ENCODE measurements at places on chromosomes 5 and 9.

GRCh38 chr5:96868603-96869371 is 7.5 kb upstream of the ERAP2 start:
- no peak for DNase-seq

DNA sequence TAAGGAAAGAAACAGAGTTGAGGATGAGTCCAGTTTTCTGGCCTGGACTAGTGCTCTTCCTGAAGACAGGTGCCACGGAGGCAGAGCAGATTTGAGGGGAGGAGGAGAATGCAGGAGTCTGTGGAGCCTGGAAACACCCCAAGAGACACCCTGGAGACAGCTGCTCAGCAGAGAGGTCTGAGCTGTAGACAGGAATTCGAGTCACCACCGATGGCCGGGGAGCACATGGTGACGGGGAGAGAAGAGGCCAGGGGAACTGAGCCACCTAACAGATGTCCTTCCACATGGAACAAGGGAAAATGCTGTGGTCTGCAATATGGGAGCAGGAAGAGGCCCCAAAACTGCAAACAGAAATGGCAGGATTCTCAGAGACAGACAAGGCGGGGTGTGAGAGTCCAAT is 22.9 kb downstream of the CPLX2 start:
- no peak for DNase-seq

DNA sequence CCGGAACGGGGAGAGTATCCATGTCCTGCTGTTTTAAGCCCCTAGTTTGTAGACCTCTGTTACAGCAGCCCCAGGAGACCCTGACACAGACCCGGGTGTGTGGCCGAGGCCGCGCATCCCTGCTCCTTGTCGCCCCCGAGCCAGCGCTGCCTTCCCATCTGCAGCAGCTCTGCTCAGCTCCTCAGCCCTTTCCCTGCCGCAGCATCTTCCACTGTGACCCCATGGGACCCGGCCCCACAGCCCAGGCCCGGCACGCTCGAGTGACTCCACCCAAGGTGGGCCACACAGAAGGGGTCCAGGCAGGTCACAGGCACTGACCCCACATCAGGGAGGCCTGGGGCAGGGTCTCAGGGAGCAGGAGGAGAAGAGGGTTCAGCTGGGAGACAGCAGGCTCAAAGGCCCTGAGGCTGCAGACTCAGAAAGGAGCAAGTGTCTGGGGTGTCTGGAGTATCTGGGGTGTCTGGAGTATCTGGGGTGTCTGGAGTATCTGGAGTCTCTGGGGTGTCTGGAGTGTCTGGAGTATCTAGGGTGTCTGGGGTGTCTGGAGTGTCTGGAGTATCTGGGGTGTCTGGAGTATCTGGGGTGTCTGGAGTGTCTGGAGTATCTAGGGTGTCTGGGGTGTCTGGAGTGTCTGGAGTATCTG is 31.2 kb downstream of the LHX3 start:
- DNase-seq: no peak

GRCh38 chr5:1080432-1080831 is 31.4 kb downstream of the SLC12A7 start:
- DNase-seq: no peak

- no peak for DNase-seq
Observed at GRCh38 chr9:4375424-4376200, 75.7 kb upstream of the GLIS3 start.

- no peak for DNase-seq
Observed at GRCh38 chr9:123003466-123003865, 30.0 kb upstream of the GPR21 start.

DNA sequence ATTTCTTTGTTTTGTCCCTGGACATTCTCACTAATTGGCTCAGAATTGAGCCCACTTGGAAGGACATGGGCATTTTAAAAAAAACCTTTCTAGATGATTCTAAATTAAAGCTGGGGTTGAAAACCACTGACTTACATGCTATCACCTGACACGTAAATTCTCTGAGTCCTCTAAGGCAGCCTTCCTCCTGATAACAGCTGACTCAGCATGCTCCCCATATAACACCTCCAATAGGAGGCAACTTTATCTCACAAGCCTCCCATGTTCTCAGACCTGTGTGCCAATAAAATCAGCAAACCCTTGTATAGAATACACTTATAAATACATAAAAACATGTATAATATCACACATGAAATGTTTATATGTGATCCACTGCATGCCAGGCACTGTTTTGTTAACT is 49.2 kb upstream of the AGXT2 start:
- no peak for DNase-seq

DNA sequence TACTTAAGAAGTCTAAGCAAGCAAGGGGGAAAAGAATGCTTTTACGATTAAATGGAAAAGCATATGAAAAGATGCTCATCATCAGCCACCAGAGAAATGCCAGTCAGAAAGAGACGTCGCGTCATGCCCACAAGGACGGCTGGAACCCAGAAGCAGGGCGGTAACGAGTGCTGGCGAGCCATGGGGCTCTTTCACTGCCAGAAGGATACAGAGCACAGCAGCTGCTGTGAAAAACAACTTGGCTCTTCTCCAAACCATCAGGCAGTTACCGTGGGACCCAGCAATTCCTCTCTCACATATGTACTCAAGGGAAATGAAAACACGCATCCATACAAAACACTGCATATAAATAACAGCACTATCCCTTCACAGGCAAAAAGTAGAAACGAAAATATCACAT is 95.5 kb downstream of the CAMSAP1 start:
- no peak for DNase-seq

DNA sequence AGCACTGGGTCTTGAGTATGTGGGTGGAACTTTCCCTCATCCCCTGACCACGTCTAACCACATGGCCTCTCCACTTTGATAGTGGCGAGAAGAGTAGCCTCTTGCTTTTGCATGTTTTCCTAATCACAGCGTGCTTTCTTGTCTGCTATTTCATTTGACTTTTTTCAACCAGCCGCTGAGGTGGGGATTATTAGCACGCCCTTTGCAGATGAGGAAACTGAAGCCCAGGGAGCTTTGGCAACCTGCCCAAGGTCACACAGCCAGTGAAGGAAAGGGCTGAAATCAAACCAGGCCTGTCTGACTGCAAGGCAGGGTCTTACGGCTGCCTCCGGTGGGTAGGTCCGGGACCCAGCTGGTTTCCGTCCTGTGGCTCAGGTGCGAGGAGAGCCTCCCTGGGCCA is 106.5 kb upstream of the MSX2 start:
- DNase-seq: no peak

DNA sequence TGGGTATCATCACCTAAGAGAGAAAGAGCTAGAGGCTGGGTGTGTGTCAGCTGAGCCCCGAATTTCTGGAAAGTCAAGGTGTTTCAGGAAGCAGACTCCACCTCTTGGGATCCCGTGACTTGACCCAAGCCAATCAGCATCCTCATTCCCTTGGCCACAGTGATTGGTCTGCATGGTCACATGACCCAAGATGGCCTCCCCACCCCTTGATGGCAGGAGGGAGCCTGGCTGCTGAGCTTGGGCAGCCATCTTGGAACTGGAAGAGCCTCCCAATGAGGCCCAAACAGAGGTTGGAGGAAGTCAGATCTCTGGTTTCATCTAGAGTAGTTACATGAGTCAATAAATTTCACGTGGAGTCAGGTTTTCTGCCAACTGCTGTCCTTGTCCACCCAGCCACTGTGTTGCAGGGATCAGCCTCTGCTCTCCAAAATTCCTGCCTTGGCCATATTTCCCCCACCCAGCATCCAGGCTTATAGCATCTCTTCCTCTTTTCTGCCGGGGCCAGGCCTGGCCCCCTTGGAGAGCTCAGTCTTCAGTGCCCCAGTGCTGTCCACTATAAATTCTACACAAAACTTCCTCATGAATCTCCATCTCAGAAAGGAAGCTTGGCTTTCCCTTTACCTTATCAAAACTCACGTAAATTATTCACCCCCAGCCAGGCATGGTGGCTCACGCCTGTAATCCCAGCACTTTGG is 17.2 kb upstream of the SUSD3 start:
- DNase-seq: peak; percentile 63

DNA sequence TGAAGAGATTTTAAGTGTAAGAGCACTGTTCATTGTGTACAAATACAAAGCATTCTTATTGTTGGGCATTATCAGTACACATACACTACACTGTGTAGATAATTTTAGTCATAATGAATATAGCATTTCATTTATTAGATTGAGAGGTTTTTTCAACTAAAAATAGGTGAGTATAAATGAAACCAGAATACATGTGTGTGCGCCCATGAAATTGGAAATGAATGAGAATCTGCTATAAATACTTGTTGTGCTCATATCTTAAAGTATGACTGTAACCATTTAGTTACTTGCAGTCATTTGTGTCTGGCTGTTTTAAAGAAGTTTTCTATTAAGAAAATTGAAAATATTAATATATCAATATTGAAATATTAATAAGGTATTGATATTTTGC is 189.0 kb upstream of the MEF2C start:
- DNase-seq: no peak

- DNase-seq: no peak
Observed at GRCh38 chr9:71795097-71795813, 26.9 kb upstream of the CEMIP2 start.

- no peak for DNase-seq
Observed at GRCh38 chr5:53445569-53445968, 34.9 kb upstream of the FST start.

- no peak for DNase-seq
Observed at GRCh38 chr5:168773226-168773625, 194.1 kb upstream of the PANK3 start.

GRCh38 chr5:7824995-7825394 is 25.9 kb downstream of the CFAP90 start:
- no peak for DNase-seq

DNA sequence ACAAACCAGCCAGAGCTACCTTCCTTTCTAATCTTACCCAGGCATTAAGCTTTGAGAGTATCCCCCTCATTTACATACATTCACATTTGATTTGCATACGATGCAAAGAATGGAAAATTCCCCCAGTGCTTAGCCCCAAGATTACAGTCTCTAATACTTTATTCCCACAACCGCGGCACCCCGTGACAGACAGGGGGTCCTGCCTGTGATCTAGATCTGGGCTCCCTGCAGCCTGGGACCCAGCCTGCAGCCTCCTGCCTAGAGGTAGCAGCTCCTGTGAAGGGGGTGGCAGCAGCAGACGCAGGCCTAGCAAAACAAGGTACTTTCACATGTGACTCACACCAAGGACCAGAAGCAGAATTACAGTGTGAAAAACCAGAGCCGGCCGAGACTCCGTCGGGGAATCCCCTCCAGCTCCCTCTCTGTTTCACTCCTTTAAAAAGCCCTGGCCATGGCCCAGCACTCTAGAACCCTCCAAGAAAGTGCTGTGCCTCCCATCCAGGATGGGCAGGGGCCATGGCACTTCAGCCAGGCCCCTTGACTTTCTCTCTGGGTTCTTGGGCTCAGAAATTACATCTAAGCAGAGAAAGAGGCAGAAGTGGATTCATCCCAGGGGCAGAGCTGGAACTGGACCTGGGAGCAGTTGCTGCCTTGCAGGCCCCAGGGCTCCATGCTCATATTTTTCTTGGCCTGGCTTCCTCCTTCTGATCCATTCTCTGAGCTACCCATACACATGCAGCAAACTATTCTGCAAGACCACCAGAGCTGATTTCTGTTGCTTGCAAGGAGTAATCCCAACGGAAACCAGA is 14.0 kb upstream of the TCF7 start:
- peak; percentile 91 for DNase-seq

DNA sequence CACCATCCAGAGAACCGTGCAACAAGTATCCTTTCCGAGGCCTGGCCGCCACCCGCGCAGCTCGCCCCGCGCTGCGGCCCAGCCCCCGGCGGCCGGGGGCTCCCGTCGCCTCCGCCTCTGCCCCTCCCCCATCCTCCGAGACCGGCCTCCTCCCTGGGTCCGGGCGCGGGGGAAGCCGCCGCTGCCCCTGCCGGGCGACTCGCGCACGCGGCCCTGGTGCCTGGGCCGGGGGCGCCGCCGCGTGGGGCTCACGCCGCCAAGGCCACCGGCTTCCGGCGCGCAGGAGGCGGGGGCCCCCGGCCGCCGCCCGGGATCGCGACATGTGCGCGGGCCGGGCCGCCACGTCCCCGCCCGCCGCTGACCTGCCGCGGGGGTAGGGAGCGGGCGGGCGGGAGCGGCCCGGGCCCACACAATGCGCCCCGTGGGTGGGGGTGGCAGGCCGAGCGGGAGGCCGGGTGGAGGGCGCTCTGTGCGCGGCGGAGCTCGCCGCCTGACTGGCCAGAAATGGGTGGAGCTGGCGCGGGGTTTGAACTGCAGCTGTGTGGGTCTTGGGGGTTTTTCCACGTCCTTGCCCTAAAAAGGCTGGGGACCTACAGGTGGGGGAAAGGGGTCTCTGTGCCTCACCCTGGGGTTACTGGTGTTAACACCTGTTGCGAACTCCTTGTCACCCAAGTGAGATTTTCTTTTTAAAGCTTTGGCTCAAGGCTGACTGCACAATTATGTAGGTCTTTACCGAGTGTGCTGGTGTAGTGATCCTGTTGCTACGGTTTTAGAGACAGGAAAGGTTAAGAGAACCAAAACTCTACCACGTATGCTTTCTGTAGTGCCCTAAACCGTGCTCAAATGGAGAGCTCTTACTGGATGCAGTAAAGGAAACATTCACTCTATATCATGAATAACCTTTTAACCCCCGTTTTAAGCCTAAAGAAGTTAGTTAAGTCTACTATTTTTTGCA is 32.3 kb downstream of the TNPO1 start:
- peak; percentile 51 for DNase-seq

DNA sequence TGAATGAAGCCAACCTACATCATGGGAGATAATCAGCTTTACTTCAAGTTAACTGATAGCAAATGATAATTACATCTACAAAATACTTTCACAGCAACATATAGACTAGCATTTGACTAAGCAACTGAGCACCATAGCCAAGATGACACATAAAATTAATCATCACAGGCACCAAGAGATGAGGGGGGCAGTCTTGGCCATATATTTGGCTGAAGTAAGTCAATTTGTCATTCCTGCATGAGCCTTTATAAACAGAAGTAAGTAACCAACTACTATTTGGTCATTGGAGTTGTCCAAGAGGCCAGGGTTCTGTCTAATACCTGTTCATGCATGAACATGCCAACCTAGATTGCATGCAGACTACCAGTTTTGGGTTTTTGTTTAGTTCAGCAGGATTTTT is 53.6 kb downstream of the PDCD1LG2 start:
- no peak for DNase-seq

DNA sequence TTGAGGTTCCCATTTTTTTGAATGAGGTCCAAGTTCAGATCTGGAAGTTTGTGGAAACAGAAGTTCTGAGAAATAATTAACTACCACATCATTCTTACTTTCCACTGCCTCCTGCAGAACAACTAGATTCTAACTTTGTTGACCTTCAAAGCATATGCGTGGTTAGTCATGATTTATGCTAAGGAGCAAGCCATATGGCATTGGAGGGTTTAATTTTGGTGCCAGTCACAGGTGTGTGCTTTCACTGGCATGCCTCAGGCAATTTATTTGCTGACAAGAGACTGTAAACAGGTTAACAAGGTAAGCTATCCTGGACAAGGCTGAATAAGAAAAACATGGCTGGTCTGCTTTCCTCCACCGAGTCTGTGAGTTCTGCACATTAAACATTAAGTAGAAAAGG is 31.5 kb downstream of the HMHB1 start:
- no peak for DNase-seq

- DNase-seq: no peak
Observed at GRCh38 chr5:139893873-139894272, 98.3 kb downstream of the PSD2 start.

DNA sequence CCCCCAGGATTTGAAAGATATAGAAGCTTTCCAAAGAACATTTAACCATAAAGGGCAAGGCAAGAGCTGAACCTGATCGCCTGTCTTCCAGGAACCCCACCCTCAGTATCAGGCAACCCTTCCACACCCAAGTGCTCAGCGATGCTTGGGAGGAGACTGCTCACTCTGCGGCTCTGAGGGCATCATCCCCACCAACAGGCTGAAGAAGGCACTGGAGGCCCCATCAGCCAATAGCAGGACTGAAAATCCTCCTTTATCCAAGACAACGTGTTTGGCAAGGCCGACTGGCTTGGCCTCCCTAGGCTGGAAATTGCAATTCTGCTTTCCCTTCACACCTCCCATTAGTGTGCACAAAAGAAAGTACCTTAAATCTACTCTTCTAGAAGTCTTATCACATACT is 1.4 kb upstream of the PPP2CA start:
- no peak for DNase-seq

All from stimulated activated CD4-positive, alpha-beta T cell treated with anti-CD3 and anti-CD28 coated beads, Interleukin-1b, Interleukin-23, amount 100 ng/mL, for 48 hours (primary cell).